ENCODE measurements at places on chromosomes 16 and 17.

- DNase-seq, result no peak
These were observed 243.5 kb downstream of the XYLT1 start for GRCh38 chr16:17227278-17227677.

- no peak for DNase-seq
These were observed 6.7 kb downstream of the TIMM22 start for GRCh38 chr17:1003633-1003971.

DNA sequence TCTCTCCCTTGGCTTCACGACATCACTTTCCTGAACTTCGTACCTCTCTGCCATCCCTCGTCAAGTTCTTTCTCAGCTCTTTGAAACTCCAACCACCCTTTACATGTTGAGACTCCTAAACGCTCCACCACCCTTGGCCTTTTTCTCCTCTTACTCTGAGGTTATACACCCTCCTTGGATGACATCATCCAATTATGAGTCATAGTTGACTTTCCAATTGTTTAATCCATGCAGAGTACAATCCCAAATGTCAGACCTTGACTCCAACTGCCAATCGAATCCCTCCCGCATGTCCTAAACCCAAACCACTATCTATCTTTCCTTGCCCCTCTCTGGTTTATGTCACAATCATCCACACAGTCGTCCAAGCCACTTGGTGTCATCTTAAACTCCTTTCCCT lies 18.4 kb upstream of the C16orf82 start:
- no peak for DNase-seq

DNA sequence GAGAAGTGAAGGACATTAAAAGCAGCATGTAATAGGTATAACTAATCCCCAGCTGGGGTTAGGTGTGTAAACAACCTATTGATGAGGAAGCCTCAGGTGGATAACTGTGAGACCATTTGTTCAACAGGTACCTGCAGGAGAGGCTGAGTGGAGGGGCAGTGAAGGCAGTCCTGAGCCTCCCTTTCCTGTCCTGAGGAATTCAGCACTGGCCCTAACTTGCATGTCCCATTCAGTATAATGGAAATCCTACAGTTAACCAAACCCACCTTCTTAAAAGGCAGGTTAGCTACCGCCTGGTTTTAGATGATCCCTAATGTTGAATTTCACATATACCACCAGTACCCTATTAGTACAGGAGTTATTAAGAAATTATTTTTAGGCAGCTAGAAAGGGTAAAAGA lies 225.9 kb upstream of the GOT2 start:
- DNase-seq, result no peak

DNA sequence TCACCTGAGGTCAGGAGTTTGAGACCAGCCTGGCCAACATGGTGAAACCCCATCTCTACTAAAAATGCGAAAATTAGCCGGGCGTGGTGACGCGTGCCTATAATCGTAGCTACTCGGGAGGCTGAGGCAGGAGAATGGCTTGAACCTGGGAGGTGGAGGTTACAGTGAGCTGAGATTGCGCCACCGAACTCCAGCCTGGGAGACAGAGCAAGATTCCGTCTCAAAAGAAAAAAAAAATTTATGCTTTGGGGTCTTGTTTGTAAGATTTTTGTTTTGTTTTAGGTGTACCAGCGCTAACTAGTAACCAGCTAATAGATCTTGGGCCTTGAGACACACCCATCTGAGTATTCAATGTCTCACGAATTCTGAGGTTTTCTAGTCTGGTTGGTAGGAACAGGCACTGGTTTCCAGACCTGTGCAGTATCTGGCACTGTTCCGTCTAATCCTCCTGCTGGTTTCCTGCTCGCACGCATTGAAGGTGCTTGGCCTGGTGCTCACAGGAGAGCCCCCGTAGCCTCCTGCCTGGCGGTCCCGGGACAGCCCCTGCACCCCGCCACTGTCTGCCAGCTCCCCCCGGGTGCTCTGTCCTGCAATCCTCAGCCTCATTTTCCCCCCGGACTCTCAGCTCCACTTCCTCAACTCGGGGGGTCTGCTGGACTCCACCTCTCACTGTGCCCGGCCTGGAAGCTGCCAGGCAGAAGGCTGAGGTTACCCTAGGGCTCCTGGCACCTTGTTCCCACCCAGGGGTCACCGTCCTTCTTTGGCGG lies 10.6 kb upstream of the DUS1L start:
- no peak for DNase-seq

GRCh38 chr16:52781005-52781630 lies 234.2 kb upstream of the TOX3 start:
- peak; percentile 16 for DNase-seq

GRCh38 chr16:57576429-57576870 lies 34.0 kb downstream of the ADGRG5 start:
- peak; percentile 58 for DNase-seq

- DNase-seq, result no peak
These were observed 1.4 kb downstream of the ENDOV start for GRCh38 chr17:80416260-80416939.

- no peak for DNase-seq
These were observed 25.9 kb upstream of the ABCA9 start for GRCh38 chr17:69086641-69087040.

- no peak for DNase-seq
These were observed 156.8 kb upstream of the TNRC6C start for GRCh38 chr17:77801545-77802332.

DNA sequence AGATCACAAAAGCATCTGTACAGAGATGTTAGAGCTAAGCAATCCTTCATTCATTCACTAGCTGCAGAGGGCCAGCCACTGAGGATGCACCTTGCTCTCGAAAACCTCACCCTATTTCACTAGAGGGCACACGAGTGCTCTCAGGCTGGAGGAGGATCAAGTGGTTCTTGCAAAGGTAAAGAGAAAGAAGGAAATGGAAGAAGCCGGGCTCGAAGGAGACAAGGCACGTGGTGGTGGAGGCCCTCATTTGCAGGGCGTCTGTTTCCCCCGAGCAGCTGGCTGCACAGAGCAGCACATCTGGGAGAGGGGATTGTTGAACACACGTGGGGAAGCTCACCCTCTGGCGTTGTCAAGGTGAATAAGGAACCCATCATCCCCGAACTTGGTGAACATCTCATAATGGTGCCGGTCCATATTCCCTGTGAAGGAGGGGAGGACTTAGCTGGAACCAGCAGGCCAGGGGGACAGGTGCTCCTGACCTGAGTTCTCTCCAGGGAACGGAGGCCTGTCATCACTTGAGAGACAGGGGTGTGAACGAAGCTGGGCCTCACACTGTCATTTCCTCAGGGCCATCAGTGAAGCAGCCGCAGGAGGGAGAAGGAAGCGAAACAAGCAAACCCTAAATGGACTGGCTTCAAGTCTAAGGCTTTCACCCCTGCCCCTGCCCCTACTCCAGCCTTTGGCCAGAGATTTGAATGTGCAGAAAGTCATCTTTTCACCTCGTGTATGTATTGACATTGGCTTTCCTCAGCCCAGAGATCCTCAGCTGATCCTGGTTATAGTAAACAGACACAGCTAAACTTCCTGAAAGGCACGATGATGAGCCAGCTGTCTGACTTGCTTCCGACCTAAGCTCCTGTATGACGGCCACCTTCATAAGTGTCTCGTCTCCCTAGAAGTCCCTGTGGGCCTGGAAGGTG lies 27.6 kb downstream of the PRKAR1A start:
- DNase-seq, result no peak

- no peak for DNase-seq
These were observed 15.1 kb downstream of the YWHAE start for GRCh38 chr17:1384905-1385435.

GRCh38 chr17:53721101-53721500 lies 101.6 kb upstream of the KIF2B start:
- DNase-seq, result no peak

GRCh38 chr16:82071421-82071820 lies 36.4 kb downstream of the HSD17B2 start:
- no peak for DNase-seq

- no peak for DNase-seq
These were observed 4.9 kb downstream of the MT3 start for GRCh38 chr16:56594292-56594619.

DNA sequence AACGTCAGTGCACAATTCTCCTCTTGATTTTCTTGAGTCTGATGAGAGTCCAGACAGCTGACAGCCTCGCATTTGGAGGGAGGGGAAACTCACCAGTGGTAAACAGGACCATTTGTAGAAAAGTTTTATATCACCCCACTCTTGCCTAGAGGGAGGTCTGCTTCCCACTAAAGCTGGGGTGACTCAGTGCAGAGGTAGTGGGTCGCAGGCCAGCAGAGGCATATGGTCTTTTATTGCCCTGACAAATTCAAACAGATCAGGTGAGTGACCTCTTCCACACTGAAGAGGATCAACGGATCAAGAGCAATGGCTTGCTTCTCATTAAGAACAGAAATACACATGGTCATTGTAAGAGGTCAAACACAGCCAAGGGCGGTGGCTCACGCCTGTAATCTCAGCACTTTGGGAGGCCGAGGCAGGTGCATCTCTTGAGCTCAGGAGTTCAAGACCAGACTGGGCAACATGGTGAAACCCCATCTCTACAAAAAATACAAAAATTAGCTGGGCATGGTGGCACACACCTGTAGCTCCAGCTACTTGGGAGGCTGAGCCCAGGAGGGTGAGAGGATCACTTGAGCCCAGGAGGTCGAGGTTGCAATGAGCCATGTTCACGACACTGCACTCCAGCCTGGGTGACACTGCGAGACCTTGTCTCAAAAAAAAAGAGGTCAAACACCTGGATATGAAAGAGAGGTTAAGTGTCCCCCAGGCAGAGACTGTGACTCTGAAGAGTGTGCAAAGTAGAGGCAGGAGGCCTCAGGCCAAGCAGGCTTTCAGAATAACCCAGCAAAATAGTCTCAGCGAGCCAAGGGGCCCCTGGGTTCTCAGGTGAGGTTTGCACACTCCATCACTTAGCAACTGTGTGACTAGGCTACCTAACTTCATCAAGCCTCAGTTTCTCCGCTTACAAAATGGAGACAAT lies 56.5 kb upstream of the ERN1 start:
- DNase-seq, result no peak

- DNase-seq, result no peak
These were observed 25.8 kb downstream of the SMTNL2 start for GRCh38 chr17:4610162-4610561.

DNA sequence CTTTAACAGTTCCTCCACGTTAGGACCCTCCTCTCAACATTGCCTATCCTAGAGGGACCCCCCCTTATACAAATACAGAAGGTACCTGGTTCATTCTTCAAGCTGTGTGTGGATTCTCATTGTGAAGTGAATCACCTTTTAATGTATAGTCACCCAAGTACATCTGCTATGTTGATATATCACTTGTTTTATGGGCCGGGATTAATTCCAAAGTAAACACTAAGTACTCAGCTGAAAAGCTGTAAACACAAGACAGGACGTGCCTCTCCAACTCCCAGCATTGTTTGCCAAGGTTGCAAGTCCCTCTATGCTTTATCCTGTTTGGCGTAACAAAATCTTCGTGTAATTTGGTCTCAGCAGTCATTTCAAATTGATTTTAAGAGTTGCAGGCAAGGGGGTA lies 123.6 kb downstream of the RBFOX1 start:
- peak; percentile 21 for DNase-seq

All from right renal cortex interstitium (tissue), 3 donors.